ENCODE measurements at places on chromosomes 6 and 20.

DNA sequence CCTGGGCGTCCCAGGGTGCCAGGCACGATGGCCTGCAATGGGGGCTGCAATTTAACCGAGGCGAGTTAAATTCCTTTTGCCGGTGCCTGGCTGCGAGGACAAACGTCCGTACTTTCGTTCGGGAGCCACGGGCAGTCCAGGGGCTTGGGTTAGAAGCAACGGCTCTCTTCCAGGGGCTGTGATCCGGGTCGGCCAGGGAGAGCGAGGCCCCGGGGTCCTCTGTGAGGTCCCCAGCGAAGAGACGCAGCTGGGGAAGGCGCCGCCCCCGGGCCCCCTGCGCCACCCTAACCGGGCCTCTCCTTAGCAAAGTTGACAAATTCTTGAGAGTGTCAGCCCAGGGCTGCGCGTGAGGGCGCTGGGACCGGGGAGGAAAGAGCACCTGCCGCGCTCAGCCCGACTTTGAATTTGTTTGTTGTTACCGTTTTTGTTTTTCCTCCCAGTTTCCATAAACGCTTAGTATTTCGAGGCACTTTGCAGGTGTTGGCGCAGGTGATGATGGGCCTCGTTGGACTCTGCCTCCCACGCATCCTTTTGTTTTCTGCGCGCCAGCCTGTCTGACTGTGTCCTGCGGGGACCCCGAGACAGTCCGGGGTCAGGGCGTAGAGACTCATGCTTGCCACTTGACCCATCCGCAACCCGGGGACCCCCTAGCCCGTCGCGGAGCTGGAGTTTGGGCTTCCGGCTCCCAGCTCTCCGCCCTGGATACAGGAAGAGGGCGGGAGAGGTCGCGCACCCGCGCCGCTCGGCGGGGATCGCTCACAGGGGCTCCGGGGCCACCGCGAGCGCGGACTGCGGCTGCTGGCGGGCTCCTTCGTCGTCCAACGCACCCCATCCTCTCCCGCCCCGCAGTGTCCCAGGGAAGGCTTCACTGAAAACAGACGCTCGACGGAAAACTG is 5.8 kb downstream of the OLIG3 start:
- no peak for DNase-seq

DNA sequence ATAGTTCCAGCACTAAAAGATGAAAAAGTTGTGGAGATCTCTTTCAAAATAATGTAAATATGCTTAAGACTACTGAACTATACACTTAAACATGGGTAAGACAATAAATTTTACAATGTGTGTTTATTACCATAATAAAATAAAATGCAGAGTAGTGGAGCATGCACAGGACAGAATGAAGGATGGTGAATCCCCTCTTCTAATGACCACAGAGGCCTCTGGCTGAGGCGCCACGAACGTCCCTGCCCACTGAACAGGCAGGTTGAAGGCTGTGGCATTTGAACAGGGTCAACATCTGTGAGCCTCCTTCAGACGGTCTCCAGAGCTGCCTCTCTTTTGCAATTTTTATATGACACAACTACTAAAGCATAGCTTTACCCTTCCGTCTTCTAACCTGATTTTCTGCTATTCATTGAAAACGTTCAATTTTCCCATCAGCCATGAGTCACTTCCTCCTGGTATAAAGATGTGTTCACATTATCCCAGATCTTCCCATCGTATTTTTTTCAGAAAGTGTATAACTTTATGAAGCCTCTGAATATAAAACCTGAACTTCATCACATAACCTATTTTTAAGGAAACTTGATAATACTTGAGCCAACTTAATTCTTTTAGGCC is 37.8 kb downstream of the ADGRF4 start:
- no peak for DNase-seq

DNA sequence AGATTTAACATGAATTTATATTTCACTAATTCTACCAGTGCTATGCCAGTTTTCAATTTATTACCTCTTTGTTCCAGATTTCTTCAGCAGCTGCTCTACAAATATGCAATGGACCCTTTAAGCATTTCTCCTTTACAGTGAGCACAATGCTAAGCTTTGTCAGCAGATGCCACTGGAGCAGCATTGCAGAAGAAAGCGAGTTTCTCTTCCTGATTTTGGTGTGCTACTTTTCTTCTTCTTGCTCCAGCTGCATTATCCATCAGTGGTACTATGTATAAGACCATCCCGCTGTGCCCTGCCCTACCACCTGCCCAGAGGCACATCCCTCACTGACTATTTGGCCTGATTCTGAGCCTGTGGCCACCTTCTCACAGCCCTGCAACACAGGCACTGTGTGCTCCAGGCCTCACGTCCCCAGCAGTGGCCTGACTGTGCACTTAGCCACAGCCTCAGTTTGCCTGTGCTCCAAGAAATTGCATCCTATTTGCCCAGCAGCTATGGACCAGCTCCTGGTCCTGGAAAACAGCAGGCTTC is 84.1 kb downstream of the TNFAIP3 start:
- DNase-seq: no peak

DNA sequence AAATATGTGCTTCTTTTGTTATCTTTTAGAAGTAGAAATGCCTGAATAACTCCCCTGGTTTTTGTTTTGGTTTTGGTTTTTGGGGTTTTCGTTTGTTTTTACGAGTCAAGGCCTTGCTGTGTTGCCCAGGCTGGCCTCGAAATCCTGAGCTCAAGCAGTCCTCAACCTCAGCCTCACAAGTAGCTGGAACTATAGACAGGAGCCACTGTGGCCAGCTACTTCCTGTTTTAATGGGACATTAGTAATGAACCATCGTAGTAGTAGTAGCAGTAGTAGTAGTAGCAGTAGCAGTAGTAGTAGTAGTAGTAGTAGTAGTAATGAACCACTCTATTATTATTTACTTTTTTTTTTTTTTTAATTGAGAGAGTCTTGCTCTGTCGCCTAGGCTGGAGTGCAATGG is 66.0 kb downstream of the UBR2 start:
- DNase-seq: no peak

GRCh38 chr6:169189686-169190085 is 64.0 kb downstream of the THBS2 start:
- DNase-seq: no peak

GRCh38 chr6:130934848-130935585 is 107.8 kb downstream of the SMLR1 start:
- no peak for DNase-seq

DNA sequence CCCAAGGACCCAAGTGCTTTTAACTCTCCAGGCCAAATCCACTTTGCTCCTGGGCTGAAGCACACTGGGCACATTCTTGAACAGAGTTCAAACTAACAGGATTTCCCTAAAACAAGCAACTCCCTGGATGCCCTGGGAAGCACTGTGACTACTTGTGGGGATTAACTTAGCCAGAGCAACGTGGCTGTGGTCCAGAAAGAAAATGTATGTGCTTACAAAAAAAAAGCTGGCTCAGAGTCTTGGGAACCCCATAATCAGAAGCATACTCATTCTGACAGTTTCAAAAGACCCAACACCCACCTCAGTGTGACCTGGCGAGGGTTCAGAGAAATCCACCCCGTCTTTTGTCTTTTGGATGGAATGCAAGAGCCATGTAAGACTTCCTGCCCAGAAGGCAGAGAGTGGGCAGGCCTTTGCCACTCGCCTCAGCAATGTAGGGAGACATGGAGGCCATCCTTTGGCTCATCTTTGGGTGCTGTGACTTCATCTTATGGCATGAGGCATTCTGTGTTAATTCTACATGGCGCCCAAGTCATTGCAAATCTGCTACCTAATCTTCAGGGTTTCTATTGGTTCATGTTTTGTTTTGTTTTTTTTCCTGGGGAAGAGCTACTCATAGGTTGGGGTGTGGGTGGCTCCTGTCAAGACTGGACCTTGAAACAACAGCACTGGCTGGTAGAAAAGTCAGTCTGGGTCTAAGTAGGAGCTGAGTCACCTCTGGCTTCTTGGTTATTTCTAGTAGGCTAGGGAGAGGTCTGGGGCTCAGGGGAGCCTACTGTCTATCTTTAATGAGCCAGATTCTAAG is 248.6 kb upstream of the SUPT3H start:
- no peak for DNase-seq

Measured in stimulated activated CD4-positive, alpha-beta T cell treated with anti-CD3 and anti-CD28 coated beads, Interleukin-1b, Interleukin-23, amount 100 ng/mL, for 4 hours (primary cell).